ENCODE measurements at places on chromosomes 1 and 21. TPM values are rescaled to one million over a fixed set of nuclear protein-coding genes. Genes with fewer than 3 reads are reported as not detected.

- DNase-seq: peak; percentile 71
Observed at GRCh38 chr1:37795340-37796125, 1.9 kb downstream of the MANEAL start.

- DNase-seq: no peak
Observed at GRCh38 chr1:42934541-42935312, 23.9 kb downstream of the SLC2A1 start.

DNA sequence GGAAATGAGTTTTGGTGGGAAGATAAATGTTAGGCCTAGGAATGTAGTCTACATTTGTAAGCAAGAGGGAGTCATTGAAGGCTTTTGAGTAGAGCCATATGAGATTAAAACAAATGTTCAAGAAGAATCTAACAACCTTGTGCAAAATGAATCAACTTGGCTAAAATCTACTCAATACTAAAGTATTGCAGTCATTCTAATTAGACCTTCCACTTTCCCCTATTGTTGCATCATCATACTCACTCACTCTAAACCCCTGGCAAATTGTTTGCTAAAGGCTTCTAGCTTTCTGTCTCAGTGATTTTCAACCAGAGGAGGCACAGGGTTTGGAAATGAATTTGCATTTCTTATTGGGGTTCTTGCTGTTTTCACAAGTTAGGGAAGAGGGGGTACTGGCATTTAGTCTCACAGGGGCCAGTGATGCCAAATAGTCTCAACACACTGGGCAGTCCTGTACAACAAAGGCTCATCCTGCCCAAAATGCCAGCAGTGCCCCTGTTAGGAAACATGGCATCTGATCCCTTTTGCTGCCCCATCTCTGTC is 85.3 kb downstream of the SEC16B start:
- no peak for DNase-seq

DNA sequence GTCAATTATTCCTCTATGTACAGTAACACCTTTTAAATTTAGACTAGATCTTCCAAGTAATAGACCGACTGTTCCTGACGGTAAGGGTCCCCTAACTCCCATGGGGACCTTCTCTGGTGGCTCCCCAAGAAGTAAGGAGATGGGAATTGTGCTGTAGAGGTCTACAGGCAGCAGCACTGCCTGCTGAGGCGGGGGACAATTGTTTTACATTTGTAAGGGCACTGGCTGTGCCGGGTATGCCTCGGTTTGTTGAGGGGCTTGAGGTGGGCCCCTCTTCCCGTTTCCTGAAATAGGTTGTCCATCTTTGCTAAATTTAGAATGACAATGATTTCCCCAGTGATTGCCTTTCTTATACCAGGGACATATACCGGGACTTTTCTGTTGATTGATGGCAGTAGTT is 13.1 kb upstream of the L1TD1 start:
- DNase-seq: no peak

Gene SELENOF
- 133 TPM for total RNA-seq

Gene AMY2B
- total RNA-seq: 65.0 TPM

Gene C1orf53
- not detected for total RNA-seq

Gene DPYD
- 52.6 TPM for total RNA-seq

Gene E2F2
- 4.3 TPM for total RNA-seq

Gene KCTD3
- 5.4 TPM for total RNA-seq
